ENCODE measurements at places on chromosomes 2 and 18. TPM values are rescaled to one million over a fixed set of nuclear protein-coding genes. Genes with fewer than 3 reads are reported as not detected.

Gene VRK2
- total RNA-seq, result 20.1 TPM

Gene GLI2
- total RNA-seq, result 37.0 TPM

DNA sequence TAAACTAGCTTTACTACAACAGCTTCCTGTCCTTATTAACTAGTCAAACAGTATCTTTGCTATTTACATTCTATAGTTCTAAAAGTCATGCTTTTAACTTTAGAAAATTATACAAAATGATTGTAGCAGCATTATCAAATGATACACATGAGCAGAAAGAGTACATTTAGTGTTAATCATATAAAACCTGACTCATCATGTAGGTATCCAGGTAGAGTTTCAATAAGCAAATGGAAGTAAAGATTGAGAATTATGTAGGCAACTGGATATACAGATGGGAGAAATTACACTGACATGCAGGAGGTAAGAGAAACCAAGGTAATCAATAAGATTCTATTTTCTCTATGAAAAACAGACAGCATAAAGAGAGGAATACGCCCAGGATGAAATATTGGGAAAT, 33.8 kb downstream of the TRIP12 start:
- H3K4me3 ChIP-seq, result no peak overlapping the region
- H3K4me1 ChIP-seq, result peaks cover 14% of the 10 kb centered on the region
- peaks cover 2% of the 10 kb centered on the region for H3K36me3 ChIP-seq
- no peak overlapping the region for H3K27ac ChIP-seq
- no peak for DNase-seq

- no peak overlapping the region for H3K4me3 ChIP-seq
- peaks cover 27% of the 10 kb centered on the region for H3K27me3 ChIP-seq
- H3K4me1 ChIP-seq, result no peaks in the 10 kb centered on the region
- H3K36me3 ChIP-seq, result no peaks in the 10 kb centered on the region
Measured at GRCh38 chr2:53438100-53438499, 329.5 kb upstream of the CHAC2 start.

- no peaks in the 10 kb centered on the region for H3K4me1 ChIP-seq
- no peaks in the 10 kb centered on the region for H3K27me3 ChIP-seq
- H3K36me3 ChIP-seq, result no peaks in the 10 kb centered on the region
- DNase-seq, result peak; percentile 65
- H3K27ac ChIP-seq, result no peak overlapping the region
- no peak overlapping the region for H3K4me3 ChIP-seq
Measured at GRCh38 chr2:238129166-238130010, 9.1 kb upstream of the KLHL30 start.

GRCh38 chr2:241274127-241274526, 41.3 kb downstream of the HDLBP start:
- H3K4me3 ChIP-seq, result no peak overlapping the region
- peak overlapping the region; percentile 29 for H3K27ac ChIP-seq
- no peak for DNase-seq

Data from chondrocyte (in vitro differentiated cells).